Neuronal stem cell (in vitro differentiated cells): ENCODE measurements at places on chromosomes 5 and 9.

DNA sequence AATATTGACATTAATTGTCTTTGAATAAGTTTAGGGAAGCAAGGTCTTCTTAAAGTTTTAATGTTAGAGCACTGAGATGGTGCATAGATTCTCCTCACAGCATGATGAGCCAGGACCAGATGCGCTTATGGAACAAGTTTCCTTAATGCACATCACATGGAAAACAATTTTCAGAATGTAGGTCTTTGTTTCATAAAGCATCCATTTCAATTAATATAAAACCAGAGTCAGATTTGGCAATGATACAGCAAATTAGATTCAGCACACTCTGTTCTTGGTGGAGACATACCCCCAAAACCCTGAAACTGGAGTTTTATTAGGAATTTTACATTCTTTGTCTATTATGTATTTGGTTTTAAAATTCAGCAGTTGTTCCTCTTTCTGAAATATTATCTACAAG, 402.1 kb upstream of the SEMA6A start:
- DNase-seq = no peak

DNA sequence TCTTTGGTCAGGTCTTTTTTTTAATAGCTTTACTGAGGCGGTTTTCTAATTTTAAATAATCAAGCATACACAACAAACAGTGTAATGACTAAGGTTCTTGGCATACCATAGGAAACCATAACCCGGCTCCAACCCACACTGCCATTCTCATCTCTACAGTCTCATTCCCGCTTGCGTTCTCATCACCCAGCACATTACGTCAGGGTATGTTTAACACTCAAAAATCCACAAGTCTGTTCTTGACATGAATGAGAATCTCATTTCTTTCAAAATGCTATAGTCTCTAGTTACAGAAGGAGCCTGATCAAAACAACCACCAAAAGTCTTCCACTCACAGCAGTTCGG, 505 bp downstream of the C5orf34 start:
- DNase-seq = no peak

GRCh38 chr5:103111468-103111867, 8.5 kb downstream of the GIN1 start:
- DNase-seq = no peak

GRCh38 chr9:134220311-134220710, 55.9 kb upstream of the RNU6ATAC start:
- no peak for DNase-seq

- no peak for DNase-seq
These were observed 130.3 kb downstream of the FSTL4 start for GRCh38 chr5:133482028-133482427.

GRCh38 chr9:136732444-136733178, 10.1 kb downstream of the LCN10 start:
- DNase-seq = no peak
